Stimulated activated CD4-positive, alpha-beta T cell treated with anti-CD3 and anti-CD28 coated beads, Interleukin-1b, Interleukin-23, amount 100 ng/mL, for 1 hour (primary cell): ENCODE measurements at places on chromosomes 16 and 17.

DNA sequence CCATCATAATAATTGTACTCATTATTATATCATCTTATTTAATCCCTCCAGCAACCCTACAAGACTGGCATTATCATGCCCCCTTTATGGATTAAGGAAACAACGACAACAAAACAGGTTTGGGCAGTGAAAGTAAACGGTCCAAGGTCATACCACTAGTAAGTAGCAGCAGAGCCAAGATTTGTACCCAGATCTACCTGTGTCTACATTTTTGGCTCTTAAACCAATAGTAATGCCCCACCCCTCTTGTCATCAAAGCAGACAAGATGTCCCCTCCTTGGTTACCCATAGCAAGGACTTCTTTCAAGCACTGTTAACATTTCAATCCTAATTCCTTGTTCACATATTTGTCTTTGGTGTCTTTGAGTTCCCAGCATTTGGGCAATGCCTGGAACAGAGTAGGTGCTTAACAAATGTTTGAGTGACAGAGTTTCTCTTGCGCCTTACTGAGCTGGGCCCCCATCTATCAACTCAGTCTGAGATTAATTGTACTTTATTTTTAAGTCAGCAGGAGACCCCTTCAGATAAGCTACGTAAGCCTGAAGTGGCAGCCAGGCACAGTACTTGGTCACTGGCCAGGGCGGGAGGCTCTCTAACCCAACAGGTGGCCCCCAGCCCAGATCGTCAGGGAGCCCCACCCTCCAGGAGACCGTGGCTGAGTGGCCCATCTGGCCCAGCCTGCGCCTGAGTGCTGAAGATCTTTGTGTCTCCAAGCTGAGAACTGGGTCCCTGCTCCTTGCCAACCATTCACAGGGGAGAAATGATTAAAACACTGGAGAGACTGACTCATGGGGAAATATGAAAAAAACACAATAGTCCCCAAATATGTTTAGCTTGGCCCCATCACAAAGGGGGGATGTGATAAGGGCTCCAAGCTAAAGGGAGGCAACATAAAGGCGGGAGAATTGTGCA lies 75.8 kb downstream of the AXIN2 start:
- no peak for DNase-seq

DNA sequence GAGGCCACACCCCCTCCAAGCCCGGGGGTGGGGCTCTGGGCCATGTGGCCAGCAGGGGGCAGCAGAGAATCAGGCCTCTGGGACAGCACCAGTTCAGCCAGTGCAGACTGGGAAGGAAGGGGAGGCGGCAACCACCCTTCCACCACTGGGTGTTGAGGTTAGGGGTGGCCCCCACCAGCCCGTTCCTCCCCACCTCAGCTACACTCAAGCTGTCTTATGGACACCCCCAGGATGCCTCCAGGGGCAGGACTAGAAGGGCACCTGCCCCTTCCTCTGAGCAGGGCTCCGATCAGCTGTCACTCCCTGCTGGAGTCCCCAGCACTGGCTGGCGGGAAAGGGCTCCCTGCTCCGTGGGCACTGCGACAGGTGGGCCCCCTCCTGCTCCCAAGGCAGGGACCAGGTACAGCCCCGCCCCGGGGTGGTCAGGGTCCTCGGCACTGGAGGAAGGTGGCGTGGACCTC lies 21.8 kb downstream of the KATNB1 start:
- DNase-seq, result peak; percentile 91

GRCh38 chr17:32142857-32143526 lies 690 bp downstream of the RHOT1 start:
- no peak for DNase-seq

DNA sequence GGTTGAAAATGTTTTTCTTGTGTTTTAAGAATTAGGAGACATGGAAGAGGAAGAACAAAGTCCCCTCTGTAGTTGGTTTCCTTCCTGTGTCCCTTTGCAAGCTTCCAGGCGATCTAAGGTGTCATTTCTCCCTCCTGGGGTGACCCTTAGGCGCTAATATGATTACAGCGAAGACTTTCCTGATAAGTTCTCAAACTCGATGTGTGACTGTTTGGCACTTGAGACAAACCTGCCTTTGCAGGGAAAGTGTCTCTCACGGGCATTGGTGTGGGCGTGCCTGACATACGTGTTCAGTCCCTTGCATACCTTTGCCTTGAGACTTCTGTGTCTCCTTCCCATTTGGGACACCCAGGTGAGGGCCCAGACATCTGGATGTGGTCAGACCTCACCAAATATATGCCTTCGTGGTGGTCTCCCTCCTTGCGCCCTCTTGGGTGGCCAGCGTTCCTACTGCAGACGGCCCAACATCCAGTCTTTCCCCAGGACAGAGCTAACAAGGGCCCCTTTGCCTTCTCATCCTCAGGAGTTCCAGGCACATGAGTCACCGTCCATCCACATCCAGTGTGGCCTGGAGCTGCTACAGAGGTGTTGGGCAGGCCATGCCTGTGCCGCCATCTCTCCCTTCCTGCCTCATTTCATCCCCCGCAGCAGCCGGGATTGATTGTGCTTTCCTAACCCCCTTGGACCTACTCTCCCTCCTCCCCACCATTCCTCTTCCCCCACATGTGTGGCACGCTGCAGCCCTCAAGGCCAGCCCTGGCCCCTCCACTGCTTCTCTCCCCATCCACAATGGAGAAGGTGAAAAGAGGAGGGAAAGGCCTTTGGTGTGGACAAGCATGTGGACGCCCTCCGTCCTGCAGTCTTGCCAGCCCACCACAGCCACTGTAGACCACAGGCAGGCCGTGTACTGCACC lies 3.1 kb upstream of the JPT2 start:
- DNase-seq, result no peak

- DNase-seq, result no peak
Measured at GRCh38 chr17:42520540-42520951, 15.5 kb upstream of the NAGLU start.

GRCh38 chr17:66706851-66707450 lies 128.0 kb upstream of the CACNG5 start:
- no peak for DNase-seq

DNA sequence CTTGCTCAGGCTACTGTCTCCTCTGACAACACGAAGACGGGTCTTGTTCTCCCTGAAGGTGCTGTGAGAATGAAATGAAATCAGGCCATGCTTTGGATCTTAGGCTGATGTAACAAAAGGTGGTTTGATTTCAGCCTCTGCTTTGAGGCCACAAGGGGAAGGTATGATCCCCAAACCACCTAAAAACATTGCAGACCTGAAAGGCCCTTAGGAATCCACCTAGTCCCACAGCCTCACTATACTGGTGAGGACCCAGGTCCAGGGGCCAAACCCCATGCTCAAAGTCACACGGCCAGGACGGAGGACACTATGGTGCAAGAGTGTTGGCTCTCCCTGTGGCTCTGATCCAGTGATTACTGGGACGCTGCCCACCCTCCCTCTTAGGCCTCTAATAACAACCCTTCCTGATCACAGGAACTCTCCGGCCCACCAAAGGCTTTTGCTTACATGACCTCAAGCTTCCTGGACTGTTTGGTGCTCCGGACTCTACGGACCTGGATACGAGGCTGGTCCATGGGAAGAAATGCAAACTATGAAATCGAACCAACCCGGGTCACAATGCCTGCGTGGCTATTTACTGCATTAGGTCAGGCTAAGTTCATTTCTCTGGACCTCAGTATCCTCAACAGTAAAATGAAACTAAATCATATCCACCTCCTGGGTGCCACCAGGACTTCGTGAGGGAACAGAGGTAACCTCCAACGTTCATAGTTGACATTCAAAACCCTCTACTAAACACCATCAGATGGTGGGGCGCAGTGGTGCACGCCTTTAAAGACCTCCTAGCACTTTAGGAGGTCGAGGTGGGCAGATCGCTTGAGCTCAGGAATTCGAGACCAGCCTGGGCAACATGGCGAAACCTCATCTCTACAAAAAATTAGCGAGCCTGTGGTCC lies 1.5 kb downstream of the TRIM25 start:
- no peak for DNase-seq

GRCh38 chr17:29617125-29617480 lies 5.6 kb downstream of the CORO6 start:
- peak; percentile 85 for DNase-seq

- no peak for DNase-seq
Measured at GRCh38 chr17:21031756-21032396, 10.9 kb downstream of the USP22 start.

DNA sequence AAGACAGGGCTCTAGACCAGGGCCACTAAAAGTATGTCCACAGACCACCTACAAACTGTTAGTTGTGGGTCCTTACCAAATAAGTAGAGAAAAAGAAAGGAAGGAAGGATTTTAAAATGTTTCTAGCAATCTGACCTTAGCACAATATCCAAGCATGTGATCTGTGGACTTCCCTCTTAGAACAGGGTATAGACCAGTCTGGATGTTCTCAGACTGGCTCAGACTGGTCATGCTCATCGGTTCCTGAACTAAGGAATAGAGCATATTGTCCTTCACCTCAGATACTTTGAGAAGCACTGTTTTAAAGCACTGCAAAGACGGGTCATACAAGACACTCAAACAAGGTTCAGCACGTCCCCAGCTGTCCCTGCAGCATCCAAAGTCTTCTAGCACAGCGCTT lies 25.8 kb downstream of the CUEDC1 start:
- no peak for DNase-seq

GRCh38 chr17:8151641-8152111 lies 528 bp downstream of the PER1 start:
- DNase-seq, result no peak

- DNase-seq, result no peak
Measured at GRCh38 chr17:64354396-64354795, 36.3 kb downstream of the PECAM1 start.

DNA sequence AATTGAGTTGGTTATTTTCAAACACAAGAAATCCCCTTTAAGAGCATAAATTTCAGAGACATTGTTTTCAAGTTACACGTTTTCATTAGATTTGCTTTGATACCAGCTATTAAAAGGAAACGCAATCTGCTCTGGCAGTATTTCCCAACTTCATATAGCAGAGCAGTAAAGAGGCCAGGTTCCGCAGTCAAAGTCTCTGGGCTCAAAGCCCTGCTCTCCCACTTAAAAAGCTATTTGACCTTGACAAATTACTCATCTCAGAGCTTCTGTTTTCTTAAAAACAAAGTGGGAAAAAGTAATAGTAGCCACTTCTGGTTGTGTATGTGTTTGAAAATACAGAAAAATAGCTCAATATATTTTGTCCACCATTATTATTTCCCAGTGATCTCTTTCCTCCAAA lies 89.7 kb upstream of the CDYL2 start:
- DNase-seq, result no peak

DNA sequence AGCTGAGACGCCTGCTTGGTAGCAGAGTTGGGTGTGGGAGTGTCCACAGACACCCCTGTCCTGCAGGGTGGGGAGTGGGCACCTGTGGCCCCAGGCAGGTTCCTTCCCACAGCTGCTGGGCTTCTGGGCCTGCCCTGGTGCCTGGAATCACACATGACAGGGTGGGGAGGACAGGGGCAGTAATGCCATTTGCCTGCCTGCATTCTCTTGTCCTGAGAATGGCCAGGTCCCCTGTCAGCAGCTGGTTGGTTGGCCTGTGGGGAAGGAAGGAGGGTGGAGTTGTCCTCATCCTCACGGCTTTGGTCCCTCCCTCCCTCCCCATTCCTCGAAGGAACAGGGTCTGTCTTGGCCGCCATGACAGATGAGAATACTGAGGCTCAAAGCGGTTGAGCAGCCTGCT lies 5.2 kb downstream of the PRSS53 start:
- DNase-seq, result no peak

GRCh38 chr17:2030779-2031163 lies 818 bp downstream of the DPH1 start:
- DNase-seq, result no peak

- no peak for DNase-seq
Measured at GRCh38 chr17:40522250-40522960, 21.0 kb upstream of the TNS4 start.

DNA sequence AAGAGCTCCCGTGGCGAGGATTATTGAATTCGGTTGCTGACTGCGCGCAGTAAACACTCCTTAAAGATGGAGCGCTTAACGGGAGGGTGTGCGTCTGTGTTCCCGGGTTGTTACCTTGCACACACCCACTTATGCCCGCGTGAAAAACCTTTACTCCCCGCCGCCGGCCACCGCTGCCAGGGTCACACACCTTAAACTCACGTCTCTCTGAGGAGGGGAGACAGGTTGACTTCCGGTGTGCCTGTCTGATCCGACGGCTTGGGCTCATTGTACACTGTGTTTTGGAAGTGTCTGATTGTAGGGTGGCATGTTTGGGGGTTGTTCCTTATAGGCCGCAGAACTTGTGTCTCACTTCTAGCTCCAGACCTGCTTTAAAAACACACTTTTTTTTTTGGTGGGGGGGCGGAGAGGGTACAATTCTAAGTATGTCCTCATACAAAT lies 66.8 kb downstream of the KPNA2 start:
- DNase-seq, result no peak

- no peak for DNase-seq
Measured at GRCh38 chr16:14087590-14088154, 16.6 kb downstream of the MRTFB start.

GRCh38 chr16:49605536-49606254 lies 232.1 kb downstream of the C16orf78 start:
- no peak for DNase-seq

DNA sequence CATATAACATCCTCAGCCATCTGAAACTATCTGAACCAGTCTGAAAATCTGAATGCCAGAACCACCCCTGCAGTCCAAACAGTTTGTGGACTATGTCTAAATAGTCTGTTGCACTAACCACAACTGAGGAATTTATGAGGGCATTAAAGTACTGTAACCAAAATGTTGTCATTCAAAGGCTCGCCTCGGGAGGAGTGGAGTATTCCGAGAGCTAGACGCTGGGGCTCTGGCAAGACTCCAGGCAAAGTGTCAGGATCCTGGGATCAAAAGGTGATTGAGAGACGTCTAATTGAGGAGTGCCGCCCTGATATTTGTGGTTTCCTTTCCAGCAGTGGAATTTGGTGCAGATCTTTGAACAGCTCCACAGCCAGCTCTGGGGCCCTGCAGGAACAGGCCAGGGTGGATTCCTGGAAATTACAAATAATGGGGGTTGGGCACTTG lies 142.9 kb upstream of the MYOCD start:
- no peak for DNase-seq

GRCh38 chr16:13883881-13884280 lies 36.1 kb upstream of the ERCC4 start:
- DNase-seq, result no peak

DNA sequence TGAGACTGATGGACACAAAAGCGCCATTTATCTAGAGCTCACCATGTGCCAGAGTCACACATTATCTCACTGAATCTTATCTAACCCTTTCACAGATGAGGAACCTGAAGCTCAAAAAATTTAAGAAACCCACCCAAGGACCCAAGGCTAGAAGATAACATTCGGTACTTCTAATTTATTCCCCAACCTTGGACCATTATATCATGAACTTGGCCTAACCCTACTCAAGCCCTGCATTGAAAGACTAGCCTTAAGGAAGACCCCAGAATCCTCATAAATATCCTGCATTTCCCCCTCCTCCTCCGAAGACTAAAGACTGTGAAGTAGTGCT lies 548 bp upstream of the DYNC1LI2 start:
- DNase-seq, result no peak

- no peak for DNase-seq
Measured at GRCh38 chr16:2584729-2585650, 47.2 kb downstream of the PDPK1 start.

DNA sequence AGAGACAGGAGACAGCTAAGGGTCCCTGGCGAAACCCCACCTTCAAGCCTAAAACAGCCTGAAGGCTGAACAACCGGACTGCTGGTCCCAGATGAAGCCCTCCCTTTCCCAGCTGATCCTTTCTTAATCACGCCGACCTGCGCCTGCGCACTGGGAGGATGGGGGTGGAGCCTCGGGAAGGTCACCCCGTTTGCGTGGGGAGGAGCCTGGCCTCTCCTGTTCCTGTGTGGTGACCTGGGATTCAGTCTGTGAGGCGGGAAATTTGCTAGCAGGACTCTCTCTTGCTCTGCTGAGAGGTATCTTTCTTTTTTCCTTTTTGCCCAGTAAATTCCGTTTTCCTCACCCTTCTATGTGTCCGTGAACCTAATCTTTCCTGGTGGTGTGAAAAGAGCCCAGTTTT lies 9.6 kb downstream of the FAM20A start:
- no peak for DNase-seq
